ENCODE measurements at places on chromosomes 3 and 15. TPM values are rescaled to one million over a fixed set of nuclear protein-coding genes. Genes with fewer than 3 reads are reported as not detected.

The ZBBX gene
- 0.04 TPM for total RNA-seq

The FGF12 gene
- 1.3 TPM for total RNA-seq

The LRRK1 gene
- 6.3 TPM for total RNA-seq

The SPTBN5 gene
- 12.0 TPM for total RNA-seq

The EOMES gene
- total RNA-seq, result not detected

The IL1RAP gene
- total RNA-seq, result 9.4 TPM

The CELSR3 gene
- total RNA-seq, result 0.20 TPM

The SCN5A gene
- 13.6 TPM for total RNA-seq

The GOLGA8M gene
- total RNA-seq, result 0.35 TPM

The GRAMD1C gene
- 20.2 TPM for total RNA-seq

The MEIS2 gene
- 53.1 TPM for total RNA-seq

The ATP2B2 gene
- not detected for total RNA-seq

The FHIT gene
- 1.1 TPM for total RNA-seq

The TRPM1 gene
- 0.25 TPM for total RNA-seq

DNA sequence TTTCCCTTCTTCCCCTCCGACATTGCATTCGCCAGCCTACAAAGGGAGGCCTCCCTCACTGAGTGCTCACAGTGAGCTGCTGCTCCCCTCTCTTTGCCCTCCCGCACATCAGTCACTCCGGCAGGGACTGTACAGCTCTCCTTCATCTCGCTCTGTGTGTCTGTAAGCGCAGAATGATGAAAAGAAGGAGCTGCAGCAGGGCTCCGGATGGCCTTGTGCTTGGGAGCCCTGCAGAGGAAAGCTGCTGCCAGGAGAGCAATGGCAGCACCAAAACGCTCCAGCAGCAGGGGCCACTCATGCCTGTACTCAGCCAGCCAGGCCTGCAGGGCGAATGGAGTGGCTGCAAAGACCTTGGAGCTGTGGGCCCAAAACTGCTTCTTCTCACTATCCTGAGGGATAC is 107.0 kb upstream of the NSMCE3 start:
- no peak for DNase-seq

DNA sequence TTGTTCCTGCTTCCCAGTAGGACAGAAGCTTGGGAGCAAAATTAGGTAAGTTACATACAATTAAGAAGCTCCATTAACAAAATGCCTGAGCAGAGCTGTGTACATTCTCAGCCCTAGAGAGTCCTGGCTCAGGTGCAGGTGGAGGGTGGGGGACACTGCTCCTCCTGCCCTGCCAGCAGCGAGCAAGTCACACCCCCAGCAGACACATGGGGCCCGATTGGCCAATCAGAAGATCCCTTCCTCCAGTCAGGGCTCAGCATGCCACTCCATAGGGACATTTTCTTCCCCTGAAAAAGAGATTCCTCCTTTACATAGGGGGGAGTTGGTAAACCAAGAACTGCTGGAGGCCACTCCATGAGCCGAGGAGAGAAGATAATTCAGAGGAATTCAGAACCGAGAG is 62.1 kb downstream of the PLXNA1 start:
- DNase-seq, result no peak

GRCh38 chr3:45211466-45212094 is 14.5 kb downstream of the TMEM158 start:
- no peak for DNase-seq

GRCh38 chr3:60076331-60076730 is 1026.5 kb upstream of the CFAP20DC start:
- DNase-seq, result no peak

DNA sequence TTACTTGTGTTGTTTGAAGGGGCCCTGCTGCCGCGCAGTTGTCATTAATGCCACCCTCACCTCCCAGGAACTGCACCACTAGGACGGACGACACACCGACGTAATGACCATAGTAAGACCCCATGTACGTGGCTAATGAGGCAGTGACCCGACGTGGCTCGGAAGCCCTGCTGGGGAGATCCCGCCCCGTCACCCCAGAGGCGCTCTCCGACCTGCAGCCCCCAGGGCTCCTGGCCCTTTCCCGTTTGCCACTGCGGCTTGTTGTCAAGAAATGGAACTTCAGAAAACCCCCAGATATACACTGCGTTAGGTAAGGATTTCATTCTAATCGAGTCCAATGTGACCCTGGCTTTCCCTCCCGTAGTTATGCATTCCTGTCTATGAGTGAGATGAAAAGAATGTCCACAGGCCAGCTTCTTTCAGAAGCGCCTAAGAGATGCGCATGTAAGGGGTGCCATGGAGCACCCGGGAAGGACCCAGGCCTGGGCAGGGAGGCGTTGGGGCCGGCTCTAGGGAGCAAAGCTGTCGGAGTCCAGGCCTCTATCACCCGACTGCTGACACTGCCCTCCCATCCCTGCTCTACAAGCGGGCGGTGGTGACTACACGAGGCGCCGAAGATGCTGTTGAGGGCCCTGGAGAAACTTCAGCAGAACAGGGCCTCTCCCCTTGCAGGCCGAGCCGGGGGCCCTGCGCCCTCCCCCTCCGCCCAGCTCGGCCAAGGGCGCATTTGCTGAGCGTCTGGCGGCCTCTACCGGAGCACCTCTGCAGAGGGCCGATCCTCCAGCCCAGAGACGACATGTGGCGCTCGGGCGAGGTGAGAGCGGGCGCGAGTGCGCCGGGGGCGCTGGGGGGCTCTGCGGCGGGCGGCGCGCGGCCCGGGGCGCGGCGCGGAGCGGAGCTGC is at the start of gene GABRA5:
TSS of gene GABRA5 (plus strand) at position 765 of the 902 bp plus-strand sequence. CDS start 2,187 bp downstream, outside the sequence.
- no peak for DNase-seq

DNA sequence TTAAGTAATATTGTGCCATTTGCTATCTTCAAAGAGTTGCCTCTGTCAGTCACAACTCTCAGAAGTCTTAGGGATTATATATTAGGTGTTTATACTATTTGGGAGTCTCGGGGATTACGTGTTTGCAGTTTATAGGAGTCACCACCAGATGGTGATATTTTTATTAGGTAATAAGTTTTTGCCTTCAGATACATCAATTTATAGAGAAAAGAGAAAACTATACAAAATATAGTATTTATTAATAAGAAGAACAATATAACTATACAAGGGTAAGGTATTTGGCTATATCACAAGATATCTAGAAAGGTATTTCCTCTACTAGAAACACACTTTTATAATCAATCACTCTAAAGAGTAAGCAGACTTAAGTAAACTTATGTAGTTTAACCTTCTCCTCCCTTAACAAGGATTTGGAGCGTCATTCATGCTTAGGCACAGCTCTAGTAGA is 10.7 kb upstream of the DHX36 start:
- no peak for DNase-seq

GRCh38 chr3:156509189-156510174 is 45.4 kb downstream of the SSR3 start:
- peak; percentile 20 for DNase-seq

DNA sequence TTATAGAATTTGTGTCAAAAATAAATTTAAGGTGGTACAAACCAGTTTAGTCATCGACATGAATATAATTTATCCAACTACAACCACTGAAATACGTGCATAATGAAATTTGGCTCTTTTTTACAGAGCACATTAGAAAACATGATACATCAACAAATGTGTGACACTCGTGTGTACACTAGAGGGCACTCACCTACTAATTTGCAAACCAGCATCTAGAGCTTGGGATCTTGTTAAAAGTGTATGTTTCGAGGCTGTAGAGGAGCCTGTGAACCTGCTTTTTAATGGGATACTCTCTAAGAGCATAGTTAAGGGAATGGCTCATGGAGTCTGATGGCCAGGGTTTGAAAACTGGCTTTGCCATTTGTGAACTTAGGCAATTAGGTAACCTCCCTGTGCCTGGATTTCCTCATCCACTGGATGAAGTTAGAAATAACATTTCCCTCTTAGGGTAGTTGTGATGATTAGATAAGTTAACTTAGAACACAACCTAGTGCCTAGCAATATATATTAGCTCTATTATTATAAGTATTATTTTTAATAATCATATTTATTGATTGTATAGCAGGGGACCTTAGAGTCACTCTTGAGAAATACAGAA is 8.8 kb upstream of the CPOX start:
- peak; percentile 19 for DNase-seq

DNA sequence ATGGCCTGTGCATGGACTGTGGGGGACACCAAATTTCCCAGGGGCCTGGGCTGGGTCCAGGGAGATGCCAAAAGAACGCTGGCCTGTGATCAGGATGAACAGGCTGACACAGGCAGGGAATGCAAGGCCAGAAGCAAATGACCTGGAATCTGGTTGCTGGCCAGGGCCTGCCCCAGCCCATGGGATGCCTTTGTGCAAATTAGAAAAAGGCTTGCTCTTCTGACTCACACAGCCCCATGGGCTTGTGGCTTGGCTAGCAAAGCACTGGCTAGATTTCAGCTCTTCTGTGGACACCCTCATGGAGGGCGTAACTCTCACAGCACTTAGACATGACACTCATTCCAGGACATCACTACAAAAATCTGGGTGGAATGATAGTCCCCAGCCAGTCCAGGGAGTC is 356.0 kb downstream of the SHQ1 start:
- no peak for DNase-seq

- no peak for DNase-seq
Observed at GRCh38 chr3:189276444-189277219, 104.9 kb downstream of the TPRG1 start.

GRCh38 chr3:188433521-188434150 is 279.7 kb downstream of the LPP start:
- DNase-seq, result no peak

DNA sequence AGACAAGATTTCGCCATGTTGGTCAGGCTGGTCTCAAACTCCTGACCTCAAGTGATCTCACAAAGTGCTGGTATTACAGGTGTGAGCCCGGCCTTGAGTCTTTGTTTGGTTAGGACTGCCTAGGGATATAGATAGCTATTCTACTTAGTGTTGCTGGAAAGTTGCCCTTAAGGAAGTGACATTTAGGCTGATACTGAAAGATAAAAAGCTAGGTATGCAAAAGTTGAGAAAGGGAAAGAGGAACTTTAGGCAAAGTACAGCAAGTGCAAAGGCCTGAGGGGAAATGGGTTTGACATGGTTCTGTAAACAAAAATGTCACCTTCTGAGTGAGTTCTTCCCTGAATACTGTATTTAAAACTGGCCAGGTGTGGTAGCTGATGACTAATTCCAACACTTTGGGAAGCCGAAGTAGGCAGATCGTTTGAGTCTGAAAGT is 111.5 kb downstream of the ZNF609 start:
- no peak for DNase-seq

DNA sequence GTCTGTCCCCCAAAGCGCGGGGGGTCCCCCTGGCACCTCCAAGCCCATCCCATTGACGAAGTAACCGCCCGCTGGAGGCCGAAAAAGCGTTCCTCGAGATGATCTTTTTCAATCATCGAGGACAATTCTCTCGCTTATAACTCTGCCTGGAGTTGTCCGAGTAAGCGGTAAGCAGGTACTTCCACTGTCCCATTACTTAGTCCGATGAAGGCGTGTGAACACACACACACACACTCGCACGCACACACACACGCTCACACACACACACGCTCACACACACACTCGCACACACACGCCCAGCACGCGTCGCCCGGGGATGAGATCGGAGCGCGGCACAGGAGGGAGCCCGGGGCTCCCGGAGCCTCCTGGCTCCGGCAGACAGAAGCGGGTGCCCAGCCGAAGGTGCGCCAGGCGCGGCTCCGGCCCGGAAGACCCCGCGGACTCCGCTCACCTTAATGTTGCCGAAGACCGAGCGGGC is 430 bp downstream of the SLCO2A1 start:
- DNase-seq, result no peak

DNA sequence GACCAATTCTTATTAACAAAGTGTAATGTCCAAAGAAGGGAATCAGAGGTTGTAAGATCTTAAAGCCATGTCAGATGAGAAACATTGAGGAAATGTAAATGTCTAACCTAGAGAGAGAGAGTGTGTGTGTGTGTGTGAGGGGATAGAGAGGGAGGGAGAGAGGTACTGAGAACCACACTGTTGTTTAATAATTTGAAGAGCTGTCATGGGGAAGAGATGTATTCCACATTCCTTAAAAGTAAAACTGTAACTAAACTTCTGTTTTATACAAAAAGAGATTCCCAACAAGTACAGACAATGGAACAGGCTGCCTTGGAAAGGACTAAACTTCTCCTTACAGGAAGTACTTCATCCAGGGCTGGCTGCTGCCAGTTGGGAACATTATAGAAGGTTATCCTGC is 68.9 kb upstream of the BOC start:
- no peak for DNase-seq

DNA sequence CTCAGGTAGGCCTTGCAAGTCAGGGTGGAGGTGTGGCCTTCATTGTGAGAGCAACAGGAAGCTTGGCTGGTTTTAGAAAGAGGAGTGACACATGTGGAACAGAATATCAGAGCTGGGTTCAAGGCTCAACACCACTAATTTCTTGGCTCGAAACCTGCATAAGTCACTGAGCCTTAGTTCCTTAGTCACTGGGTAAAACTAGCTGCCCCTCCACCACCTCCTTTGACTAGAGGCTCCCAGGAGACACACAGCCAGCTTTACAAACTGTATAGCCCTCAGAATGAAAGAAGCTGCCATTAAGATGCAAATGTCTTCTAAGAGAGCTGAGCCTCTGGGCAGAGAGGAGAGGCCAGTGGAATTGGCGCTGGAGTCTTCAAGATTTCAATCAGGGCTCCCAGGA is 67.7 kb downstream of the CERS3 start:
- no peak for DNase-seq

- DNase-seq, result no peak
Observed at GRCh38 chr3:67509471-67510075, 144.8 kb downstream of the SUCLG2 start.

DNA sequence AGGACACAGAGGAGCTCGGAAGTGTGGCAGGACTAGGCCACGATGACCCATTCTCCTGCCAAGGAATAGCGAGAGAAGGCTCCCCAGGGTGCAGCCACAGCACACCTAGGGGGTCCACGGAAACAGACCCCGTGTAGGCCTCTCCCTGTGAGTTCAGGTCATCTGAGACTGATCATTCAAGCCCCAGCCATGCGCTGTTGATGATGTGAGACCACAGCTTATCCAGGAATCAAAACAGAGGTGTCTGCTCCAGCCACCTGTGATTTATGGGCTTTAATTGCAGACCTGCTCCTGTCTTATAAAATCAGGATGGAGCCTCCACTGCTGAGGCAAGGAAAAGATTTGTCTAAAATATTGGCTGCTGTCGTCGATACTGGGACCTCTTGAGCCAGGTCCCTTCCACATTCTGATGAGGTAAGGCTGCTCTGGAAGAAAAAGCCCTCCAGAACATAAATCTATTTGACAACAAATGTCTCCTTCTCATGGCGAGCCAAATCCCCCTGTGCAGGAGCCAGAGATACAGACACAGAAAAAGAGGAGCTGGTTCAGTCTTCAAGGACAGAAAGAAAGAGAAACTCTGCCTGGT is 186.7 kb downstream of the TJP1 start:
- no peak for DNase-seq

DNA sequence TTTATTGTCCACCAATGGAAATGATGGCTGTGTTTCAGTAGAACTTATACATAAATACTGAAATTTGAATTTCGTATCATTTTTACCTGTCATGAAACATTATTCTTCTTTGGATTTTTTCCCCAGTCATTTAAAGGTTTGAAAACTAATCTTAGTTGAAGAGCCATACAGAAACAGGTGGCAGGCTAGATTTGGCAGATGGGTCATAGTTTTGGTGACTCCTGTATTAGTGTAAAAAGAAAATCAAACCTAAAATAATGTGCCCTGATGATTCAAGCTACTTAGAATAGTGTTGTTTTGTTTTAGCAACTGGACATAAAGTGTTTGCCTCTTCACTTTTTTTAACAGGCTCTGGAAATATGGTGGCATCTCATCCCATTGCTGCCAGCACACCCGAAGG is 68.9 kb downstream of the SIDT1 start:
- no peak for DNase-seq

GRCh38 chr15:66323312-66323928 is 30.1 kb downstream of the DIS3L start:
- no peak for DNase-seq

GRCh38 chr15:57213862-57214261 is 162.4 kb upstream of the CGNL1 start:
- DNase-seq, result no peak

- DNase-seq, result no peak
Observed at GRCh38 chr3:39332525-39332924, 3.0 kb downstream of the CCR8 start.
